Heart left ventricle (tissue), 16 donors: ENCODE measurements at places on chromosomes 16 and 17. TPM values are rescaled to one million over a fixed set of nuclear protein-coding genes. Genes with fewer than 3 reads are reported as not detected.

Gene USP6
- polyA plus RNA-seq = 0.04 TPM

Gene MXRA7
- polyA plus RNA-seq = 245 TPM

Gene GGNBP2
- polyA plus RNA-seq = 32.0 TPM

Gene RND2
- 0.10 TPM for polyA plus RNA-seq

Gene LGALS9C
- polyA plus RNA-seq = not detected

Gene CHST4
- polyA plus RNA-seq = not detected

Gene NUDT7
- polyA plus RNA-seq = 55.7 TPM

Gene SLC6A2
- polyA plus RNA-seq = not detected

Gene KRTAP1-5
- polyA plus RNA-seq = not detected

Gene IL21R
- polyA plus RNA-seq = 0.04 TPM

Gene KRT32
- 0.26 TPM for polyA plus RNA-seq

Gene TRPV3
- 0.32 TPM for polyA plus RNA-seq

Gene TTC19
- 10.3 TPM for polyA plus RNA-seq

Gene SBK1
- polyA plus RNA-seq = 2.9 TPM

Gene KRT9
- not detected for polyA plus RNA-seq

Gene C16orf46
- polyA plus RNA-seq = 1.0 TPM

Gene KRT26
- polyA plus RNA-seq = not detected

Gene GRIN2C
- polyA plus RNA-seq = 0.23 TPM

Gene KRT33B
- not detected for polyA plus RNA-seq
